ENCODE measurements at places on chromosomes 7 and 10. TPM values are rescaled to one million over a fixed set of nuclear protein-coding genes. Genes with fewer than 3 reads are reported as not detected.

DNA sequence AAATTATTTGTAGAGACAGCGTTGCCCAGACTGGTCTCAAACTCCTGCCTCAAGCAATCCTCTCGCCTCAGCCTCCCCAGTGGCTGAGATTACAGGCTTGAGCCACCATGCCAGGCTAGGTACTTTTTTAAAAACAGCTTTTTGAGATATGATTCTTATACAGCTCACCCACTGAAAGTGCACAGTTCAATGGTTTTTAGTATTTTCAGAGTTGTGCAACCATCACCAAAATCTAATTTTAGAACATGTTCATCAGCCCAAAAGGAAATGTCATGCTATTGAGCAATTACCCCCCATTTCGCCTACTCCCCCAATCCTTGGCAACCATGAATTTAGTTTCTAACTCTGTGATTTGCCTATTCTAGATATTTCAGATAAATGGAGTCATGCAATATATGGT is 73.7 kb downstream of the EVX1 start:
- no peak for DNase-seq

DNA sequence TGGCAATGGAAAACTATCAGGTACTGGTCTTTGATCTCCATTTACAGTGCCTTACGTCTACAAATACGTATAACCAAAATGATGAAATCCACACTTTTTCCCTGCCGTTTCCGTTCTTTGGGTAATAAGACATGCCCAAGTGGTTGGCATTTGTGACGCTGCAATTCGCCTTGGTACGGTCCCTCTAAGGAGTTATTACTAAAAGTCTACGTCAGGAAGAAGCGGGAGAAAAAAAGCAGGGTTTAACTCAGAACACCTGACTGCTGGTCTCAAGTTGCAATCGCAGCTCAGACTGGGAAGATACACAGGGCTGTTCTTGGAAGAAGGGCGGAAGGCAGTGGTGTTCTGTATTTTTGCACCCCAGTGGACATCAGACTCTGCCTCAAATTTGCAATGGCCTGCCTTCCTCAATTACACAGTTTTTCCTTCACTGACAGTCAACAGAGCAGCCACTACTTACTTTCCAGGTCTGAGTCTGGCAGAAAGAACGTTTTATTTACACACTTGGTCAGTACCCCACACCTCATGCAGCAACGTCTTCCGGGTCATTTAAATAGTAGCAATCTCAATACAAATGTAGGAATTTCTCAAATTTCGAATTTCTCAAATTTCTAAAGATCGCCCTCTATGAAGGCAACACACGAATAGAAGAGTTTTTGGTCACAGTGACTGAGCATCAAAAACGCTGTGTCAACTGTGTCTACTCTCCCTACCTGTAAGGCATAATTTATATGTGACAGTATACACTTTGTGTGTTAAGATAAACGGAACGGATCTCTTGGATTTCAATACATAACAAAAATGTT is 2.1 kb downstream of the BAIAP2L1 start:
- no peak for DNase-seq

- DNase-seq: no peak
Measured at GRCh38 chr10:81251457-81252115, 623.4 kb upstream of the NRG3 start.

DNA sequence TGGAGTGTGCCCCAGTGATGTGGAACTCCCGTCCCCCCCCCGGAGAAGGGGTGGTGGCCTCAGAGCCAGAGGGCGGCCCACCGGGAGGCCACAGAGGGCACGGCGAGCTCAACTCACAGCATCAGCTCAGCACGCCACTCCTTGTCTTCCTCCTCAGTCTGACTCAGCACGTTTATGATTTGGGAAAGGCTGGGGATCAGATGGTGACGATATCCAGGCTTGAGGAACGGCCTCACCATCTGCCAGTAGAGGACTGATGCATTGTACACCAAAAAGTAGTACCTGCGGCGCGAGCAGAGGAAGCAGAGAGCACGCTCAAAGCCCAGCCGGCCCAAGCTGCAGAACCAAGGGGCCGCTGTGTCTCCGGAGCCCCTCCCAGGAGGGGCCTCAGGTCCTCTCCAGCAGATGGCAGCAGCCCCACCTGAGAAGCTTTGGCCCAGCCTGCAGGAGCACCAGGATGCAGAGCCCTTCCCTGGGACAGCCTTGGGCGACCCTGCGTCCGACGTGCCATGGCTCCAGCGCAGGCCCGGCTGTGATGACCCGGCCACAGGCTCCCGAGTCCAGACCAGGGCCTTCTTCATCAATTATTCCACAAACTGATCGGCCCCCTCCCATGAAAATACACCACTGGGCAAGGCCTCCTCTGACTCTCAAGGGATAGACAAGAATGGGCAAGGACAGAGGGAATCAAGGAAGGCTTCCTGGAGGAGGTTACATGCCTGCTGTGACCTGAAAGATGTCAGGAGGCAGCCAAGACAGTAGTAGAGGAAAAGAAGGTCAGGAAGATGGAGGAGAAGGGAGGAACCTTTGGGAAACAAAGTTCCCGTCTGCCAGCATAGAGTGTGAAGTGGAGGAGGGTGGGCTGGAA is 3.7 kb downstream of the CFAP46 start:
- DNase-seq: peak; percentile 62

DNA sequence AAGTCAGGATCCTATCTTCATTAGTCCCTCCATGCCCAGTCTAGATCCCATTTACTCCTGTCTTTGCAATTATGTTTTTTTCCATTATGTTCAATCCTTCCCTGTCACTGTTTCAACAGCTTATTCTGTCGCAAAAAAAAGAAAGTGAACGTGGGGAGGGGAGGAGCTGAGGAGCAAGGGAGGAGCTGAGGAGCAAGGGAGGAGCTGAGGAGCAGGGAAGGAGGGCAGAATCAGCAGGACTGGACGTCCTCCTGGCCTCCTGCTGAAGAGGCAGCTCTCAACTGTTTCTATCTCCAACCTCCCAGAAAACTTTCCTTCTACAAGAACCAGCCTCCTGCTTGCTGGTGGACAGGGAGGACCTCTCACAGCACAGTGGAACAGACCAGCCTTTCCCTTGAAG is 26.0 kb downstream of the LARP4B start:
- DNase-seq: no peak

DNA sequence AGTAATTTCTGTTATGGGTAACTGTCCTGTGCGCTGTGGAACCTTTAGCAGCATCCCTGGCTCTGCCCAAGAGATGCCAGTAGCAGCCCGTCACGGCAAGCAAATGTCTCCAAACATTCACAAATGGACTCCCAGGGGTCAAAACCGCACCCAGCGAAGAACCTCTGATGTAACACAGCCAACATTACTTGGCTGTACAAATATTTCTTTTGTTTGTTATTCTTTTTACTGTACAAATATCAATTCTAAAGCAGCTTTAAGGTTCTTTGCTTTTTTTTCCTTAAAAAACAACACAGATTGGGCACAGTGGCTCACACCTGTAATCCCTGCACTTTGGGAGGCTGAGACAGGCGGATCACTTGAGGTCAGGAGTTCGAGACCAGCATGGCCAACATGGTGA is 182.5 kb downstream of the KMT2E start:
- DNase-seq: no peak

- no peak for DNase-seq
Measured at GRCh38 chr10:86170255-86171108, 196.1 kb downstream of the GRID1 start.

GRCh38 chr10:71603150-71603549 is 116.4 kb downstream of the C10orf105 start:
- no peak for DNase-seq

The HTR5A gene
- 0.08 TPM for total RNA-seq

The SMNDC1 gene
- total RNA-seq: 35.4 TPM

All from endothelial cell (in vitro differentiated cells).